Type B pancreatic cell (in vitro differentiated cells): ENCODE measurements at places on chromosomes 7 and 10. TPM values are rescaled to one million over a fixed set of nuclear protein-coding genes. Genes with fewer than 3 reads are reported as not detected.

Gene ADCYAP1R1
- total RNA-seq, result 0.24 and 2.8 TPM in 2 replicates

Gene VSTM4
- 0.12 and 2.6 TPM in 2 replicates for total RNA-seq

Gene PHKG1
- total RNA-seq, result 1.8 TPM in 1 of 2 replicates, not detected in the other

Gene NYAP1
- total RNA-seq, result 2.1 and 6.3 TPM in 2 replicates

Gene SPDYE8
- not detected in 2 replicates for total RNA-seq

Gene SEMA3C
- total RNA-seq, result 67.8 and 94.9 TPM in 2 replicates

Gene COX15
- 36.1 and 46.5 TPM in 2 replicates for total RNA-seq

Gene ODAD2
- total RNA-seq, result 0.14 and 1.5 TPM in 2 replicates

Gene STOX1
- total RNA-seq, result 2.8 and 4.0 TPM in 2 replicates

Gene CYP2C9
- 1.5 and 2.8 TPM in 2 replicates for total RNA-seq

Gene IFIT1
- 4.4 and 6.0 TPM in 2 replicates for total RNA-seq

Gene BTBD16
- total RNA-seq, result 0.29 and 0.46 TPM in 2 replicates

Gene UBE3C
- total RNA-seq, result 51.6 and 59.3 TPM in 2 replicates

Gene ZPBP
- total RNA-seq, result not detected in 2 replicates

Gene TEX47
- total RNA-seq, result not detected in 2 replicates

Gene GPR15LG
- total RNA-seq, result 0.70 and 0.98 TPM in 2 replicates

Gene PLEKHA8
- 27.7 and 46.0 TPM in 2 replicates for total RNA-seq

Gene CFAP70
- 4.9 and 9.7 TPM in 2 replicates for total RNA-seq

Gene MRC1
- total RNA-seq, result 0.74 and 0.80 TPM in 2 replicates

Gene TAS2R41
- not detected in 2 replicates for total RNA-seq

Gene GBX1
- 0.26 and 0.41 TPM in 2 replicates for total RNA-seq

Gene CALHM1
- total RNA-seq, result 0.17 TPM in 1 of 2 replicates, not detected in the other

Gene AQP1
- total RNA-seq, result 1.7 and 6.0 TPM in 2 replicates

Gene ZNF277
- 20.0 and 21.4 TPM in 2 replicates for total RNA-seq

Gene HMX3
- 0.77 TPM in 1 of 2 replicates, not detected in the other for total RNA-seq

Gene LRRD1
- total RNA-seq, result 0.19 TPM in 1 of 2 replicates, not detected in the other

Gene CPA4
- total RNA-seq, result 7.4 and 17.4 TPM in 2 replicates

Gene ERVW-1
- 0.12 and 1.2 TPM in 2 replicates for total RNA-seq

Gene DENND2A
- total RNA-seq, result 6.2 and 25.4 TPM in 2 replicates

Gene GSAP
- total RNA-seq, result 5.0 and 6.1 TPM in 2 replicates

Gene TYSND1
- total RNA-seq, result 17.5 and 18.1 TPM in 2 replicates

Gene SPDYE2
- total RNA-seq, result not detected in 2 replicates

Gene CCL24
- total RNA-seq, result not detected in 2 replicates

Gene HTRA1
- 12.9 and 32.6 TPM in 2 replicates for total RNA-seq

Gene CNPY1
- not detected in 2 replicates for total RNA-seq

Gene FAM25G
- not detected in 2 replicates for total RNA-seq

Gene CRTAC1
- 3.6 and 5.3 TPM in 2 replicates for total RNA-seq

Gene SNX10
- total RNA-seq, result 1.8 and 2.8 TPM in 2 replicates

Gene TRPV5
- not detected in 2 replicates for total RNA-seq

Gene LRRC18
- not detected in 2 replicates for total RNA-seq

Gene SNCG
- 60.4 and 77.6 TPM in 2 replicates for total RNA-seq

Gene DYNC1I1
- 2.5 and 4.0 TPM in 2 replicates for total RNA-seq

Gene SHTN1
- 18.2 and 35.6 TPM in 2 replicates for total RNA-seq

Gene LGI1
- 0.85 and 2.2 TPM in 2 replicates for total RNA-seq

Gene TEX36
- not detected in 2 replicates for total RNA-seq

Gene SH2D4B
- total RNA-seq, result 0.07 and 0.10 TPM in 2 replicates

Gene PGAM1
- 200 and 207 TPM in 2 replicates for total RNA-seq

Gene ASB15
- total RNA-seq, result not detected in 2 replicates

Gene COL1A2
- total RNA-seq, result 23.0 and 692 TPM in 2 replicates

Gene NPTX2
- total RNA-seq, result 14.2 and 24.6 TPM in 2 replicates

Gene ARPC1A
- total RNA-seq, result 164 and 209 TPM in 2 replicates

Gene TSPAN15
- 19.4 and 19.7 TPM in 2 replicates for total RNA-seq

Gene EEPD1
- total RNA-seq, result 3.8 and 35.8 TPM in 2 replicates

Gene UNCX
- total RNA-seq, result 0.48 TPM in 1 of 2 replicates, not detected in the other
